ENCODE measurements at places on chromosomes 11 and 22. TPM values are rescaled to one million over a fixed set of nuclear protein-coding genes. Genes with fewer than 3 reads are reported as not detected.

GRCh38 chr22:42341779-42342178 is 71.3 kb upstream of the TCF20 start:
- H3K27me3 ChIP-seq = no peaks in the 10 kb centered on the region
- H3K4me3 ChIP-seq = no peak overlapping the region
- H3K4me1 ChIP-seq = no peaks in the 10 kb centered on the region
- H3K27ac ChIP-seq = no peak overlapping the region
- DNase-seq = no peak
- no peaks in the 10 kb centered on the region for H3K36me3 ChIP-seq

DNA sequence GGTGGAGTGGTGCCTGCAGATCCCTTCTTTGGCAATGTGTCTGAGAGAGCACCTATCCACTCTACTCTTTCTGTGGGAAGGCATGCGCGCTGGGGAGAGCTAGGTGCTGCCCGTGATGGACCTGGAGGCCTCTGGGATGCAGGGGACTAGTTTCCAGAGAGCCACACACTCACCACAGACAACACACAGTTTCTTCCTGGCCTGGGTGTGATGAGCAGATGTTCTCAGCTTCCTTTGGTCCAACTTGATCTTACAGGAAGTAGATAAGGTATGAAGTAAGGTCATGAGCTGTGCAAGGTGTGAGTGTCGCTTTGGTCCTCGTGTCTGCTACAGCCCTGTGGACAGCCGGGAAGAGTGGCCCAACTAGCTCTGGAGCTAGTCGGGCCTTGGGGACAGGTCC is 27.3 kb upstream of the SUSD2 start:
- H3K4me3 ChIP-seq = no peak overlapping the region
- H3K27ac ChIP-seq = no peak overlapping the region
- peaks cover 14% of the 10 kb centered on the region for H3K4me1 ChIP-seq
- no peaks in the 10 kb centered on the region for H3K36me3 ChIP-seq

GRCh38 chr11:100777103-100777502 is 90.0 kb downstream of the ARHGAP42 start:
- peaks cover 44% of the 10 kb centered on the region for H3K4me1 ChIP-seq
- peak; percentile 64 for DNase-seq
- no peaks in the 10 kb centered on the region for H3K27me3 ChIP-seq
- H3K27ac ChIP-seq = peak overlapping the region; percentile 98
- H3K4me3 ChIP-seq = peak overlapping the region; percentile 0
- peaks cover 5% of the 10 kb centered on the region for H3K36me3 ChIP-seq

DNA sequence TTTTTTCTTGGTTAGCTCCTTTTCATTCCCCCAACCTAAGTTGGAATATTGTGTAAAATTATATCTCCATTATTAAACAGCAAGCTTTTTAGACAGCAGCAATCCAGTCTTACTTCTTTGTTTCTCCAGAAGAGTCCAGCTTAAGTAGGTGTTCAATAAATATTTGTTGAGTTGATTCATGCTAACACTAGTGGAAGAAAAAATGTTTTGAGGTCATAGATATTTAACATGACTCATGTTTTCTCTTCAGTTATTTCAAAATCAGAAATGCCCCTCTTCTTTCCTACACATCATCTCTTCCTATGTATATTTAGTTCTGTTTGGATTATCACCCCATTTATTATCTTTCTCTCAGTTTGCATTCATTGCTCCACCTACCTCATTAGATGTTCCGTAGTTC is 20.3 kb downstream of the CCDC83 start:
- peak overlapping the region; percentile 16 for H3K27ac ChIP-seq
- H3K36me3 ChIP-seq = no peaks in the 10 kb centered on the region
- peaks cover 22% of the 10 kb centered on the region for H3K4me1 ChIP-seq
- H3K4me3 ChIP-seq = no peak overlapping the region

- no peak for DNase-seq
- no peak overlapping the region for H3K4me3 ChIP-seq
These were observed 125.3 kb upstream of the B3GAT1 start for GRCh38 chr11:134537296-134537695.

DNA sequence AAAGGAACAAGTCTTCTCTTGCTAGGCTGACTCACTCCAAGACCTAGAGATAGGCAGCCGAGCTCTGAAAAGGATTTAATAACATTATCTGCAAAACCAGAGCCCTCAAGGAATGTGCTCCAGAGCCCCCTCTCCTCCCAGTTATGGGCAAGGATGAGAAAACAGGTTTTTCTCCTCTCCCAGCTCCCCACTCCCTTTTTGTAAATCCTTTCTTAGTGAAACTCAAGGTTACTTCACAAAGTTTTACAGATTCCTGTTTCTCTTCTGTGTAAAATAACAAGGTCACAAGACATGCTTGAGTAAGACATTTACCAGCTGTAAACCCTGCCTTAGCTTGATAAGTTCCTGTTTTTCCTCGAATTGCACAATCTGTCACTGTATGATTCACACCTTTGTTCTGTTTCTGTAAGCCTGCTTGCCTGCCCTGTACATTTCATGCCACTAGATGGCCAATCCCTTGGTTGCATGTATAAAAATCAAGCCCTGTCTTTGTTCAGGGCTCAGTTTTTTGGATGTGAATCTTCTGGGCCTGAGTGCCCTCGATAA is 489.4 kb downstream of the KCNA4 start:
- DNase-seq = peak; percentile 67
- H3K36me3 ChIP-seq = no peaks in the 10 kb centered on the region
- H3K27me3 ChIP-seq = no peaks in the 10 kb centered on the region
- H3K4me3 ChIP-seq = no peak overlapping the region
- no peak overlapping the region for H3K27ac ChIP-seq

DNA sequence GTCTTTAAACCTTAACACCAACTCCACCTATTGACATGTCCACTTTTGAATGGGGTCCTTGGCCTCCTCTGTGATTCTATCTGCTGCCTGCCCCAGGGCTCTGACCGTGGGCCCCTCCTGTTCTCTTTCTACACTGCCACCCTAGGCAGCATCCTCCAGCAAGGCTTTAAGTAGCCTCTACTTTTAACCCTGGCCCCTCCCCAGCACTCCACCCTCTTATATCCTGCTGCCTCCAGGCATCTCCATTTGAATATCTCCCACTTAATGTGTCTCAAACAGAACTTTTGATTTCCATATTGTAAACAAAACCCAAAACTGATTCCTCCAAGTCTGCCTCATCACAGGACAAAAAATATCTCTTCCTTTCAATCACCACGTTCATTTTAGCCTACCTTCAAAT is 90.5 kb upstream of the ARHGAP32 start:
- H3K4me3 ChIP-seq = no peak overlapping the region
- H3K27me3 ChIP-seq = no peaks in the 10 kb centered on the region
- peaks cover 42% of the 10 kb centered on the region for H3K4me1 ChIP-seq
- H3K27ac ChIP-seq = peak overlapping the region; percentile 35

GRCh38 chr11:60912851-60913528 is 968 bp upstream of the TMEM109 start:
- DNase-seq = no peak
- H3K27ac ChIP-seq = no peak overlapping the region
- H3K36me3 ChIP-seq = no peaks in the 10 kb centered on the region

Gene MYO7A
- total RNA-seq = 3.5 TPM

Gene KCNK7
- not detected for total RNA-seq

Gene LRFN4
- total RNA-seq = 13.8 TPM

Gene UBQLN3
- total RNA-seq = not detected

Gene DGCR6
- total RNA-seq = 1.4 TPM

Gene LMNTD2
- 12.8 TPM for total RNA-seq

Gene LRRN4CL
- 1.0 TPM for total RNA-seq

Data from PC-9 (cell line).